ENCODE measurements at places on chromosomes 7 and 10.

DNA sequence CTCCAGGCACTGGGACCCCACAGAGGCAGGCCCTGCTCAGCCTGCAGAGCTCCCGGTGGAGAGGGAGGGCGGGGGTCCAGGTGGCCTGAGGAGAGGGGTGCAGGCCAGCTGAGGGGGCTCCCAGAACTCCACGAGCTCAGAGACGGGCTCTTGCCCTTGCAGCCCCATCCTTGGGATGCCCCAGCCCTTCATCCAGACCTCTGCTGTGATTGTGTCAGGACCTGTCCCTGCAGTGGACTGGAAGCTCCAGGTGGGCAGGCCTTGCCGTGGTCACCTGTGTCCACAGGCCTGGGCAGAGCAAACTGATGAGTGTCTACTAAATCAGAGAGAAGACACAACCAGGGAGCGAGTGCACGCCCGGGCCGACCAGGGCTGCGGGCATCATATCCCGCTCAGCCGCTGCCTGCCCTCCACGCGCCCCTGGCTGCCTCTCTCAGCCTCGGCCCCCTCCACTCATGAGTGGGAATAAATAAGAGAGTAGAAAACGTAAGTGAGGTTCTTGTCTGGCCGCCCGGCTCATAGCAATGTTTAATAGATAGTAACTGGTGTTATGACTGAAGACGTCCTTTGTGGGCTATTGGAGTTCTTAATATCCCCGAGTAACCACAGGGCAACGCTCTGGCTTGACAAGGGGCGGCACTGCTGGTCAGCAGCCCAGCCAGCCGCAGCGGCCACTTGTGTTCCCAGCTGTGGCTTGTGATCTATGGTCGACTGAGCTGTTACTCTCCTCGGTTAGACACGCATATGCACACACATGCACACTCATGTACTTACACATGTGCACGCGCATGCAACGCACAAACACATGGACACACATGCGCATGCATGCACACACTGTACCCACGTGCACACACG is 105.6 kb downstream of the LHPP start:
- no peak for DNase-seq

DNA sequence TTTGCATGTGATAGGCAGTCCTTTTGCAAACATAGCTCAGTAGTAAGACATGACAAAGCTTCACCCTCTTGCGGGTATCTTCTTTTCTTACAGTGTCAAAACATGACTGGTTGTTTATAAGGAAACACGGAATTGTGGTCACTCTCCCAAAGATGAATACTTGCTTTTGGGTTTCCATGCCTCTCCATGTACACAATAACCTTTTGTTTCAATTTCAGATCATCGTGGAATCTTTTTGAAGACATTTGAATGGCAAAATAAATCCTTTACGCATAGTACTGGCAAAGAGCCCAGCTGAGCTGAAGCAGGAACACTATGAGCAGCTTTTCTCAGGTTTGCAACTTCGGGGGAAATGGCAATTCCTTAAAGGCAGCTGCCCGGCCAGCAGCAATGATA is 156.8 kb upstream of the FRMD4A start:
- no peak for DNase-seq

- DNase-seq, result no peak
Measured at GRCh38 chr10:102468683-102469082, 17.3 kb upstream of the C10orf95 start.

GRCh38 chr7:142883145-142883544 is 2.4 kb downstream of the TRPV6 start:
- no peak for DNase-seq

DNA sequence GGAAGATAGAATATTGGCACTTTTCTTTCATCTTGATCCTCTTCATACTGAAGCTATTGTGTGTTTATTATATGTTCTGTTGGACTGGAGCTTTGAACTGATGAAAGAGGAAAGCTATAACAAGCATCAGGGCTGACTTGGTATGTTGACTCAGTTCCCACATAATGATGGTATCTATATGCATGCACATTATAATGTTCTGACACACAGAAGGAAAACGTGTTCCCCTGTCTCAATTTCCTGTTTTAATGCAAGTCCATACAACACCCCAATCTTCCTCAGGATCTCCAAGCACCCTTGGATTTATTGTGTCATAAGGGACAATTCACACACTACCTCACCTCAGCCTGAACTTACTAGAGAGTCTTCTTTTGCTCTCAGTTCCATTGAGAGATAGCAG is 8.3 kb upstream of the WASL start:
- DNase-seq, result no peak
